HL-60 (cell line): ENCODE measurements at places on chromosomes 4 and X.

DNA sequence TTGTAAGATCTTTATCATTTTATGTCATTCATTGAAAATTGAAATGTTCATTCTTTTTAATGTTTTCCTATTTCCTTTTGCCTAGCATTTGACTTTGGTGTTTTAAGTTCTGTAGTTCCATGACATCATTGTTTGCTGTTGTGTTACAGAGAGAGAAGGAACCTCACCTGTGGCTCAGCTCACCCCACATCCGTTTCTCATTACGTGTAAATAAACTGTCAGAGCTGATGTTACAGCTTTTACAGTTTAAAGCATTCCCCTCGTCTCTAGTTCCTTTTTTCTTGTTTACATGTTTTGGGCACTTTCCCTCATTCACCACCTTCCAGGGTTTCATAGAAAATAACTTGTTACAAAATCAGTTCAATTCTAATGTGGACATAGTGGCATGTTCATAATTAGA, 137.2 kb downstream of the FNIP2 start:
- no peak for DNase-seq

GRCh38 chr4:2672700-2673099, 83.4 kb downstream of the TNIP2 start:
- peak; percentile 73 for DNase-seq

DNA sequence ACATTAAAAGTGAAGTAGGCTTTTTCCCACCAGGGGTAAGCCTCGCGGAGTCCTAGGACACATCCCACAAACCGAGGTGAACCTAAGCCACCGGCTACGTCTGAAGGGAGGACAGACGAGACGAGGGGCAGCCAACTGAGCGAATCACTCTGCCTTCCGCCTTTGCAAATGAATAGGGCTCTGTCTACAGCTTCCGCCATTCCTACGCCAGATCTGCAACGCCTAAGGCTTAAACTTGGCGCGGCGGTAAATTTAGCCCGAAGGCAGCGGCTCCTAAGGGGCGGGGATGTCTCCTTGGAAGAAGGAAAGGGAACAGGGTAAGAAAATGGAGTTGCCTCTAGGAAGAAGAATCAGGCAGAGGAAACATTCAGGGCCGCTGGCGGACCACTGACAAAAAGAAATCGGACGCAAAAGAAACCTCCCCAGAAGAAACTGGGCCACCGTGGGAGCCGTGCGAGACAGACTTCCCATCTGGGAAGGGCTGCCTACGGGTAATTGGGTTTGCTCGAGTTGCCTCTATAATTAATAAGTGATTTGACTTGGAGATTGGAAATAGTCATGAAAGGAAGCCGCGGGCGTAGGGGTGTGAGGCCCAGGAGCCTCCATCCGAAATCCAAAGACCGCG, 90.5 kb downstream of the BCOR start:
- no peak for DNase-seq

DNA sequence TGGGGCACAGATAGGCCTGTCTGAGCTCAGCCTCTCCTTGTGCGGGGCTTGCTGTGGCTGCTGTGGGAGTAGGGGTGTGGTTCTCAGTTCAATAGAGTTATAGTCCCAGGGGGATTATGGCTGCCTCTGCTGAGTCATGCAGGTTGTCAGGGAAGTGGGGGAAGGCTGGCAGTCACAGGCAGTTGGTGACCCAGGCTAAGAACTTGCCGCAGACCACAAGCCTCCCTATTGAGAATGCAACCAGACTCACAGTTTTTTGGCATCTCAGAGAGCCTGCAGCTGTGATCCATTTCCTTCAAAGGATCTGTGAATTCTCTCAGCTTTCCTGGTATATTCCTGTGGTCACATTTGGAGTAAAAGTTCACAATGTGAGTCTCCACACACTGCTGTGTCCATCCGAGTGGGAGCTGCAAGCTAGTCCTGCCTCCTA, 364.9 kb downstream of the ZNF674 start:
- peak; percentile 65 for DNase-seq

- DNase-seq: no peak
Measured at GRCh38 chrX:24243188-24243587, 70.7 kb downstream of the SUPT20HL2 start.

DNA sequence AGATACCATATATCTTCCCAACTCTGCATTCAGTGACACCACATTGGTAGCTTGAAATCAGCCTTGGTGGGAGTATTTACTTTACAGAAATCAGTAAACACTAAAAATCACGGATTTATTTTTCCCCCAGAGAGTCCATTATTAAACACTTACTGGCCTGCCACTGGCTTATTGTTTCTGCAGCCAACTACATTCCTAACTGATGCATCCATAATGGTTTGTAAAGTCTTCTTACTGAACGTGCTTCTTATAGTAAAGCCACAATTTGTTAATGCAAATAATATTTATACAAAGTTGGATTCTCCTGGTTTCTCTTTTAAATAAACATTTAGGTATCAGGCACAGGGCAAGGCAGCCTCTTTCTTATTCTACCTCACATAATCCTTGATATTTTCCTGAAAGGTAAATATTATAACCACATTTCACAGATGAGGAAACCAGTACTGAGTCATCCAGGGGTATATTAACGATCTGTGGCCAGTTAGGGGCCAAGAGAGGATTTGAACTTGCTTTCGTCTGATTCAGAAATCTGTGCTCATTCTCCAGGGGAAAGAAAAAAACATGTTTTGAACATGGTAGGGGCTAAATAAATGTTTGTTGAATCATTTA, 136.5 kb downstream of the RAB28 start:
- DNase-seq: no peak
